Fibroblast of villous mesenchyme (primary cell): ENCODE measurements at places on chromosomes 3 and 15.

GRCh38 chr3:158771577-158771976 is 30.3 kb upstream of the MFSD1 start:
- no peak for DNase-seq

DNA sequence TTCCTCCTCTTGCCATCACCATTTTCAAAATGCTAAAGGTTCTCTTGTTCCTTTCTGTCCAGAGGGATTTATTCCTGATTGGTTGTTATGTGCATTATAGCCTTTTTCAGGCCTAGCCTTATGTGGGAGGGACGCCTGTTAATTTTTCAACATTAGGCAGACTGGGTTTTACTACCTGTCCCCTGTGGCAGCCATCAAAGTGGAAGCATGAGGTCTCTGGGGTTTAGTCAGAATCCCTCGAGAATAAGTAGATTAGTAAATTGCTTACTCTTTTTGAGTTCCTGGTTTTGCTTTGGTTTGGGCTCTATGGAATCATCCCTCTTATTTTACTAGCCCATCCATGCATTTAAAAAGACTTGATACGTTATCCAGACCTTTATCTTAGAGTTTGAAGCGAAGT is 32.4 kb downstream of the PAK2 start:
- DNase-seq: no peak

GRCh38 chr3:107969994-107970819 is 120.6 kb downstream of the CD47 start:
- no peak for DNase-seq

- no peak for DNase-seq
Measured at GRCh38 chr3:143217283-143217682, 97.7 kb downstream of the CHST2 start.

- no peak for DNase-seq
Measured at GRCh38 chr3:159892801-159893200, 95.8 kb upstream of the IL12A start.

DNA sequence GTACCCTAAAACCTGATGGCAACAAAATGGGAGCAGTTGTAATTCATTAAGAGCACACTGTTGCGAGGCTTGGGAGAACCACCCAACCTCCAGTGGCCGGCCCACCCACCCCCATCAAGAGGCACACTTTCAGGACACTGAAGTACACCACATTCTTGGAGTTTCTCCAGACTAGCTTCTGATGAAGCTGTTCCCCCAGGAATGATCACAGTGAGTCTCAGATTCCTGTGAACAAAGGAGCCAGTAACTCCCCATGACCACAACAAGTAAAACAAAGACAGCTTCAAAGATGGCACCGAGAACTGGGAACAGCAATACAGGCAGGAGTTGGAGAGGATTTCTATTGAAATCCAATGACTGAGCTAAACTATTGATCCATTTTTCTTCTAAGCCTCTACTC is 126.0 kb downstream of the ST8SIA2 start:
- no peak for DNase-seq

DNA sequence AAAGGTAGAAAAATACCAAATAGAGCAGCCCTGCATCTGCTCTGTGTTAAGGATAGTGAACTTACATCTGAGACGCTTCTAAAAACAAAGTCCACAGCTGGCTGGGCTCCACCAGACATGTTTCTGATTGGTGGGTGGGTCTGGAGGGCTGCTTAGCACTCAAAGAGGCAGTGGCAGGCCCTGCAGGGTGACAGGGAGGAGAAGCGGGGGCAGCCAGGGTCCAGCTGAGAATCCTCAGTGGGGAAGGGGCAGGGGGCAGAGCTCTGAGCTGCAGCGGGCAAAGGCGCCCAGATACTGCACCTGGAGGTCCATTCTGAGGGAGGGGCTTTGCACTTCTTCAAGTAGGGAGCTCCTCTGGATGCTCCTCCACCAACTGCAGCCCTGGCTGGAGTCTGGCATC is 28.1 kb downstream of the PRR23E start:
- DNase-seq: no peak

DNA sequence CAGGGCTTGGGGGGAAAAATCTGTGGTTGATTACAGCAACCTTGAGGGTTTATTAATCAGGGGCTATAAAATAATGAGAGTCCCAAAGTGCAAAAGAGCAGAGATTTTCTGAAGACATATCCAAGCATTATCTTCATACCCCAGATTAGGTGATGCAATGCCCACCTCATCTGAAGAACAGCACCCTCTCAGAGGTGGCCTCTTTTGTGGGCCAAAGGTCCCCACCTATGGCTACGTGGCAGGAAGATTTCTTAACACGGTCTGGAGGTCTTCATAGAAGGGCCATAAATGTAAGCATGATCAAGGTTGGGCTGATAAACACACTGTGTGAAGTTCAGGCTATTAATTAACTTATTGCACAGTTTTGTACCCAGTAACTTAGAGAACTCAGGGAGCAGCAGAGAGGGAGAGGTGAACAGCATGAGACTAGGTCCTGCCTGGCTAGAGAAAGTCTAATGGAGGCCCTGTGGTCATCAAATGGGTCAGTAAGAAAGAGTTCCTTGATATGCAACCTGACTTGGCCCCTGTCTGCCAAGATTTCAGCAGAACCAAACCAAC is 29.6 kb upstream of the RBP2 start:
- no peak for DNase-seq

DNA sequence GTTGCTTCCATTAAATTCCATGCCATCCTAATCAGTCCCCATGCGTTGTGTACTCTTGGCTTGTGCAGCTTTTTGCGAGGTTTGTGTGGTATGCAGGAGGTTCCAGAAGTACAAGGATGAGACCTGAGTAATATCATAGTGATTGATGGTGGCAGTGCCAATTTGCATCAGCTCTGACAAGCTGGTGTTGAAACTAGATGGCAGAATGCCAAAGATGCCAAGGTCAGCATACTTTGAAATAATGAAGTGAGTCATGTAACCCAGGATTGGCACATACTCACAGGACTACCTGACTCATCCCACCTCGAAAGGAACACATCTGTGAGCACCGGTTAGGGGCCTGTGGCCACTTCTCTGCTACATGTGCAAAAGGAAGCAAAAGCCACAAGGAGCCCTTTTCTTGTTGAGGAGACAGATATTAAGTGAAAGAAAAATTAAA is 14.3 kb downstream of the KAT2B start:
- DNase-seq: peak; percentile 71
